Dorsolateral prefrontal cortex (tissue), 122 donors: ENCODE measurements at places on chromosomes 13 and 19.

- DNase-seq = no peak
These were observed 35.2 kb downstream of the TSC22D1 start for GRCh38 chr13:44540761-44541434.

- DNase-seq = no peak
These were observed 26.1 kb upstream of the DOCK9 start for GRCh38 chr13:99003851-99004471.

GRCh38 chr13:23842406-23842805 lies 46.8 kb downstream of the MIPEP start:
- peak; percentile 35 for DNase-seq

DNA sequence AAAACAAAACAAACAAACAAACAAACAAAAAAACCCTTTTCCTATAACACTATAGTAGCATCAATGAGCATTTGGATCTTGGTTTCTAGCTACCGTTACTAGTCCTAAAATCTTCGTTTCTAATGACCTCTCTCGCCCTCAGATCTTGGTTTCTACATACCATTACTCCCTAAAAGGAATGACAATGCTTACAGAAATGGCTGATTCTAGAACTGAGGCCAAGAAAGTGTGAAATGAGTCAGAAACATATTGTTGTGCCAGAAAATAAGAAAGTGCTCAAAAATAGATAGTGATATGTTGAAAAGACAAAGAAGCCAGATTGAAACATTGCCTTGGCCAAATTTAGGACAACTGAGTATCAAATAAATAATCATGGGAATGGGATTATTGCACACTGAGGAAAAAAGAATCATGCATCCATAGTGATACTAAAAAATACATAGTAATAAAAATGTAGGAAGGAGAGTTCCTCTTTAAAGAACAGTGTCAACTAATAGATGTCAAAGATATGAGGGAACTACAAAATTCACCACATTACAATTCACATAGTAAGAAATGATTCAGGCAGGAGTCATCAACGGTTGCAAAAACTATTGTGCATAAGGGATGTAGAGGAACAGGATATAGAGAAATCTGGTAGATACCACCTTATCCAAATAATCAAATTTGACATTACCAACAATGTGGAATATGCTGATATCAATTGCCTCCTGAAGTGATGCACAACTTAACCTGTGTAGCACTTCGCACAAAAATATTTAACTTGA lies 386.6 kb downstream of the DIAPH3 start:
- DNase-seq = no peak

DNA sequence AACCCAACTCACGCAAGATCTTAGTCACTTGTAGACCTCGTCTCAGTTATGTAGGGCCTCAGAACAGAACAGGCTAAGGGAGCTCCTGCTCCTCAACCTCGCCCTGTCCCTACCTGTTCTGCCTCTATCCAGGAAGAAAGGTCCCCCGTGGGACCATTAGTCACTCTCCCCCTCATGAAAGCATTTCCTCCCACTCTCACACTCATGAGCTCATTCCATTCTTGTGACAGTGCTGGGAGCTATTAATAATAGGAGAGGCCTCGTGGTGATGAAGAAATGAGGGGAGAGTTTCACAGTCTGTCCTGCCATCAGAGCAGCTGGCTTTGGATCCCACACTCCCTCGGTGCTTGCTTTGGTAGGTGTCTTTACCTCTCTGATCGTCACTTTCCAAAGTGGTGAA lies 10.2 kb downstream of the PPP2R1A start:
- no peak for DNase-seq
